ENCODE measurements at places on chromosomes 13 and 19.
A peak's percentile ranks its signal among the peaks of the same experiment; 100 is the strongest.

DNA sequence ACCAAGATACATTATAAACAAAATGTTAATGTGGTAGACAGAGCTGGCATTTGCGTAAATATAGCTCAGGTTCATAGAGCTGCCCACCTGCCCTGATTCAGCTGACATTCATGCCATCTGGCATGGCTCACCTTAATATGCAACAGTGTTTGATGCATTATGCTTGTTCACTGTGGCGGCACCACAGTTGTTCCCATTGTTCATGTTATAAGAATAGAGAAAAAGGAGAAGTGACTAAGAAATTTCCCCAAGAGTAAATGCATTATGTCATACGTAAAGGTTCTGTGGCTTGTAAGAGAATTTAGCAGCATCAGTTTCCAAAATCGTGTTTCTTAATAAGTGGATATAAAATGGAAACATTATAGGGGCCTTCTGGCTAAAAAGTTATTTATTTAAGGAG lies 4.5 kb downstream of the CCNA1 start:
- DNase-seq: peak; percentile 61

DNA sequence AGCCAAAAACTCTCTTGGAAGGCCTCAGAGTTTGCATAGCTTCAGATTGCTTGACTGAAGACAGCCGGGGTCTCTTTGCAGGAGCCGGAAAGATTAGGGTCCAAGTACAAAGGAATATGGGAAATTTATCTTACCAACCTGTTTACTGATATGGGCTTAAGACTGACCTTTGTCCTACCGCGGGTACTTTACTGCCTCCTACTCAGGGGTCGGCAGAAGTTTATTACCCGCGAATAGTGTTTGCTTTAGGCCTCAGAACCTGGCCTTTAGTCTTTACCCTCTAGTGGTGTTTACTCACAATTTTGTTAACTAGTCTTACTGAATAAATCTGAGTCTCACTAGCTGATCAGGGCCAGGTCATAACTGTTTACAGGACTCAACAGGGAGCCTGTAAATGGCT lies 765.4 kb upstream of the SPRY2 start:
- DNase-seq: no peak

- DNase-seq: peak; percentile 36
Measured at GRCh38 chr19:35458731-35459391, 10.8 kb downstream of the FFAR2 start.

DNA sequence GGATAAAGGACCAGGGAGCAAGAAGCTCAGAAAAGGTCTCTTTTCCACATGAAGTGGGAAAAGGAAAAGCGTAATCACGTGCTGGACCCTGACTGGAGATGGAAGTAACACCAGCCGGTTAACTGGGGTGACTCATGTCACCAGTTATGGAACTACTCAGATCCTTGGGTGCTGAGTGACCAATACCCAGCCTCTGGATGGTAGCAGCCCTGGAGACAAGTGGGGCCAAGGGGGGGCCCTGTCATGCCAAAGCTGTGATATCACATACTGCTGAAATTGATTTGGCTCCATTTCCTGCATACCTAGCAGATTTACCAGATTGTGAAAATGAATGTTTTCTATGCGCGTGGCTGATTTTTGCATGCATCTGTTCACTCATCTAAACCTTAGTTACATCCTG lies 158.9 kb downstream of the ZIC5 start:
- DNase-seq: no peak

DNA sequence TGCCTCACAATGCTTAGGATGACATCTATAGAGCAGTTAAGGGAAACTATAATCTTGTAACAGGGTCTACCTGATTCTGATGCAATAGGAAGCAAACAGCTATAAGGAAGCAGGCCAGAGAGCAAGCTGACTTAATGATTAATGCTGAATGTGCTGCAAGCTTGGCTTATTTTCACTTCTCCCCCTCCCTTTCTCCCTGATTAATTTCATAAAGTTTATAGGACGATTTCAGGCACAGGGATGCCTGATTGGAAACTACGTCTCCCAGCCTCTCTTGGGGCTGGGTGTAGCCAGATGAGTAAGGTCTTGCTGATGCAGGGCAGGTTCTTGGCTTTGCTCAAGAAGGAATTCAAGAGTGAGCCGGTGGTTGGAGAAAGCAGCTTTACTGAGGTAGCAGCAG lies 82.8 kb upstream of the MRI1 start:
- peak; percentile 88 for DNase-seq

GRCh38 chr19:543910-544608 lies at the start of gene GZMM:
TSS of gene GZMM (plus strand) at chr19:544053. CDS start at chr19:544072, 19 bp downstream.
- no peak for DNase-seq

GRCh38 chr13:71546881-71547280 lies 320.1 kb downstream of the DACH1 start:
- DNase-seq: no peak

DNA sequence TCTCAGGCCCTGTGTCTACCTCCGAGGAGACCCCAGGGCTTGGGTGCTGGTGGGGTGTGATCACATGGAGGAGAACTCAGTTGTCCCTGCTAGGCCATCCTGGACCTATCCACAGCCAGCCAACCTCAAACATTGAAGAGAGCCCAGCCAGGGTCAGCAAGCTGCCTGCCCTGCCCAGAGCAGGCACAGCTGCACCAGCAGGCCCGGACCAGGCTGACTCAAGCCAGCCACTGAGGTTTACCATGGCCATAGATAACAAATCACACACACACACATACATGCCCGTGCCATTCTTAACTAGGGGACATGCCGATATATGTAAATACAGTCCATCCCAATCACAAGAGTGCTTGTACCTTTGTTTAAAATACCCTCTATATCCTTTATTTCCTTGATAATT lies 8.1 kb downstream of the ARHGEF7 start:
- DNase-seq: no peak

DNA sequence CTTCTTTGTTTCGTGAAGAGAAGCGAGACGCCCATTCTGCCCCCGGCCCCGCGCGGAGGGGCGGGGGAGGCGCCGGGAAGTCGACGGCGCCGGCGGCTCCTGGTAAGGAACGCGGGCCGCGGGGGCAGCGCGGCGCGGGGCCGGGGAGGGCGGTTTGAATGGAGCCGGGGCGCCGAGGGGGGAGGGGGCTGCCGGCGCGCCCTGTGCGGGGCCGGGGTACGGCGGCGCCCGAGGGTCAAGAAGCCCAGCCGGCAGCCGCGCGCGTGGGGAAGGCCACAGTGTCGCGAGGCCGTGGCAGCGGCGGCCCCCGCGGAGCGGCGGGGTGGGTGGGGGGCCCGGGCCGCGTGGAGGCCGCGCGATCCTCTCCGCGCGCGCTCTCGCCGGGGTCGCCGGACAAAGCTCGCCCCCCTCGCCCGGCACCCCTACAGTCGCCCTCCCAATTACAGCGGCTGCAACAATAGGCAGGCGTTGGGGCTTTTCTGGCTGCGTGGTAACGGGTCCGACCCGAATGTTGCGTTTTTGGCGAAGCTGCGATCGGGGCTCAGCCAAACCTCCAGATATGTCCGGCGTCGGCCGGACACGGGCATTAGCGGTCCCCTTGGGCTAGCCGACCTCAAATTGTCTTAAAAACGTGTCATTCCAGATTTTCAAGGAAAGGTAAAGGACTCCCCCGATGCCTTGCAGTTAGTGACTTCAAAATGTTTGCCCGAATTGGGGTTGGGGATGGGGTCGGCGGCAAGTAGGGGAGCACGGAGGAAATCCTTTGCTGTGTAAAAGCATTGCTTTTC lies 437 bp downstream of the SMARCA4 start:
- DNase-seq: peak; percentile 83

DNA sequence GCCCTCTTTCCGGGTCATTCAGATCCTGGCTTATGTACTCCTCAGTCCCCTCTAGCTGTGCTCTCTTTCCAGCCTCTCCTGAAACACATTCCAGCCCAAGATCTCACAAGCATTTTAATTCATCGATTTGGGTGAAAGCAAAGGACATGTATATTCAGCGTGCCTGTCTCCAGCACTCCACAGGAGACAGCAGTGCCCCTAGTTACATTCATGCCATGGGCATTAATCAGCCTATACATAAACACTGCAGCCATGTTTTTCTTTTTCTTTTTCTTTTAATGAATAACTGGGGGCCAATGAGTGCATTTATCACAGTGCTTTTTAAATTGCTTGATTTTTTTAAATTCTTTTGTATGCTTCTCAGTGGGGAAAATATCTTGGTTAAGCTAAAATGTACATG lies 199.1 kb downstream of the DCT start:
- no peak for DNase-seq

DNA sequence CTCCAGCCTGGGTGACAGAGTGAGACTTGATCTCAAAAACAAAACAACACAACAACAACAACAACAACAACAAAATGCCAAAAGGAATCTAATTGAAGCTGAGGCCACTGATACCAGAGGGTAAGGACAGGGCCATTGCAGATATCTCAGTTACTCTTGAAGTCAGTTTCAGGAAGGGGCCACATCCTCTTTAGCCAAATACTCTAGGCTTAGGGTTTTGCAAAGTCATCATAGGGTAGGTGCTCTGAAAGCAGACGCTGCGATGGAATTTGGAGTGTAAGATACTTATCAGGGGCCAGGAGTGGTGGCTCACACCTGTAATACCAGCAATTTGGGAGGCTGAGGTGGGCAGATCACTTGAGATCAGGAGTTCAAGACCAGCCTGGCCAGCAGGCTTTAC lies 46.6 kb upstream of the UBAC2 start:
- peak; percentile 34 for DNase-seq

GRCh38 chr13:63425131-63425530 lies 2009.5 kb upstream of the PCDH20 start:
- no peak for DNase-seq
